NCI-H510A treated with DMSO at 0.1 percent for 48 hours (cell line): ENCODE measurements at places on chromosomes 7 and 10.

- DNase-seq: no peak
Observed at GRCh38 chr10:35184527-35185171, 58.0 kb downstream of the CREM start.

GRCh38 chr7:12796397-12797127 is 109.1 kb downstream of the ARL4A start:
- no peak for DNase-seq

- no peak for DNase-seq
Observed at GRCh38 chr7:92934096-92934495, 97.7 kb upstream of the CDK6 start.

GRCh38 chr10:124917428-124918190 is 24.3 kb upstream of the ZRANB1 start:
- DNase-seq: peak; percentile 53

DNA sequence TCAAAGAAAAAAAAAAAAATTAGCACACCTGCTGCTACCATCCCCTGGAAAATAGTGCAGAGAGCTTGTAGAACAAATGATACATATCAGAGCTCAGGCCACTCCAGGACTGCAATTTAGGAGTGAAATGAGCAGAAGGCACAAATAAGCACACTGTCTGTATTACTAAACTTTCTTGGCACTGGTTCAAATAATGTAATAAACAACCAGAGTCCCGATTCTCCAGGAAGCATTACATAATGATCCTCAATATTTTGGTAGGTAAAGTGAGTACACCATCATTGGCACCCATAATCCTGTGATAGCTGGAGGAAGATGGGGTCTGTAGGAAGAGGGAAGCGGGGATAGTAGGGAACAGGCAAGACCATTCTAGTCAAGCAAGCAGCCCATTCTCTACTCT is 74.3 kb downstream of the SVOPL start:
- peak; percentile 3 for DNase-seq

- no peak for DNase-seq
Observed at GRCh38 chr7:50714857-50715256, 67.8 kb downstream of the GRB10 start.

- DNase-seq: no peak
Observed at GRCh38 chr7:91247500-91247899, 16.7 kb upstream of the FZD1 start.

GRCh38 chr7:94630855-94631254 is 25.1 kb downstream of the SGCE start:
- no peak for DNase-seq

DNA sequence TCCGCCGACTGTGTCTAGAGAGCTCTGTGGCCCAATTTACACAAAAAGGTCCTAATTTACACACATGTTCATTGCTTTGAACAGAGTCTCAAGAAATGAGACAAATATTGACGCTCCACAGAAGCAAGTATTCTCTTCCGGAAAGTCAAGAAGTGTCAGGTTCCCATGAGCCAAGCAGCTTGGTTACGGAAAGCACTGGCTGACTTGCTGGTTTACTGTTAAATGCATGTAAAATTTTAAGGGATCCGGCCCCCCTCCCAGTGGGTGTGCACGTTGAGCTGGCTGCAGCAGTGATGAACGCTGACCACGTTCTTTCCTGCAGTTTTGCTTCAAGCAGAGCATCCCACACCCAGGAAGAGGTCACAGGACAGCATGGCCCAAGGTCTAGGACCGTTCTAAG is 76.8 kb downstream of the DIP2C start:
- DNase-seq: no peak

DNA sequence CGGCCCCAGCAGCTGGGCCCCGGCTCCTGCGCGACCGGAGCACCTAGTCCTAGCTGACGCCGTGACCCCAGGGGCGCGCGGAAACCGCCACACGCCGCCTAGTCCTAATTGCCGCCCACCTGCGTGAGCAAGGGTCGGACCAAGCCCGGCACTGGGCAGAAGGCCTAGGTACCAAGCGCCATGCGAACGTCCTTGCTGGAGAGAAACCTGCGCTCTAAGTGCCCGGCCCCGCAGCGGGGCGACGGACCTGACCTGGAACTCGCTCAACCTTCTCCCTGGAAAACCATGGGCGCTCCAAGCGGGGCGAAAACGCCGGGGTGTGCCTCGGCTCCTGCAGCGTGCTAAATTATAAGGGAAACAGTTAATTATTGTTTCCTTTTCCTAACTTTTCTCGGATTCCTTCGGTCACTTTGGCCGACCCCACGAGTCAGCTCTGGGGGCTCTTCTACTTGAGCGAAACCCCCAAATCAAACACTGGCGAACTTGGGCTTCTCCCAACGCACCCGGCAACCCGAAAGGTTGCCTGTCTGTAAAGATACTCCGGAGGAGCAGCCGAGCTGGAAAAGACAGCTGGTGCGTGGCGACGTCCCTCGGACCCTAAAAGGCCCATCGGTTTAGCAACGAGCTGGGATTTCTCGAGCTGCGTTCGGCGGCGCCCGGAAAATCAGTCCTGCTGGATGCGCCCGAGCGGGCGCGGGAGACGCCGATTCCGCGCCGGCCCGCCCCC is 5.3 kb upstream of the EBF3 start:
- DNase-seq: no peak

DNA sequence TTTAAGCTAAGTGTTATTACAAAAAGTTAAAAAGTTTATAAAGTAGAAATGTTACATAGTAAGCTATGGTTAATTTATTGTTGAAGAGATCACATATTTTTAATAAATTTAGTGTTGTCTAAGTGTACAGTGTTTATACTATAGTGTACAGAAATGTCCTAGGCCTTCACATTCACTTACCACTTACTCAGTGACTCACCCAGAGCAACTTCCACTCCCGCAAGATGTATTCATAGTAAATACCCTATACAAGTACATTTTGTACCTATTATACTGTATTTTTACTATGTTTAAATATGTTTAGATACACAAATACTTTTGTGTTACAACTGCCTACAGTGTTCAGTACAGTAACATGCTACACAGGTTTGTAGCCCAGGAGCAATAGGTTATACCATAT is 69.2 kb downstream of the DNAJC1 start:
- DNase-seq: no peak

DNA sequence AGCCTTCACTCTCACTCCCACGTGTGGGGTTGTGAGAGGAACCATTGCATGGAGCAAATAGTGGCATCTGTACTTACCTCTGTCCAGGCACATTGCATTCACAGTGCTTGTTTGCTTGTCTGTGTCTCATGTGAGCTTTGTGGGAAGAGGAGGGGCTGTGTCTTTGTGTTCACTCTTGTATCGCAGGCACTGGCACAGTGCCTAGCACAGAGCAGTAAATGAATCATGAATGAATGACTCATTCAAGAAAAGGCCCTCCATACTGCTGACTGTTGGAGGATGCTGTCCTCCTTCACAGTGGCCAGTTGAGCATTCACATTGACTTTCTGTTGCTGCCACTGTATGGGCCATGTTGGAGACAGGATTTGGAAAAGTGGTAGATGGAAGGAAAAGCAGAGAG is 125.3 kb downstream of the SORCS3 start:
- no peak for DNase-seq

DNA sequence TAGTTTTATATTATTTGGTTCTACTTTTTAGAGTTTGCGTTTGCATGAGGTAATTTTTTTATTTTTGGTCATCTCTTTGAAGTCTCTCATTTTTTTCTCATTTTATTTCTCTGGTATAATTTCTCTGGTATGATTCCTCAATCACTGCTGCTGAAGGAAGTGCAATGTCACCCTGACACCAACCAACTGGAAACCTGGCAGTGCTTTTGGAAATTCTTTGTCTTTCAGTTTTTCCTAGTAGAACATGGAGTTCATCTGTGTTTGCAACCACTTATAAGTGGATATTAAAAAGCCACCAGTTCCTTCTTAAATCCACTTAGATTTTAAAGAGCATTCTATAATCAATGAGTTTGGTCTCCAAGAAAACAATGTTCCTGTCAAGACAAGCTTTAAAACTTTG is 291.8 kb downstream of the PRKG1 start:
- DNase-seq: no peak

DNA sequence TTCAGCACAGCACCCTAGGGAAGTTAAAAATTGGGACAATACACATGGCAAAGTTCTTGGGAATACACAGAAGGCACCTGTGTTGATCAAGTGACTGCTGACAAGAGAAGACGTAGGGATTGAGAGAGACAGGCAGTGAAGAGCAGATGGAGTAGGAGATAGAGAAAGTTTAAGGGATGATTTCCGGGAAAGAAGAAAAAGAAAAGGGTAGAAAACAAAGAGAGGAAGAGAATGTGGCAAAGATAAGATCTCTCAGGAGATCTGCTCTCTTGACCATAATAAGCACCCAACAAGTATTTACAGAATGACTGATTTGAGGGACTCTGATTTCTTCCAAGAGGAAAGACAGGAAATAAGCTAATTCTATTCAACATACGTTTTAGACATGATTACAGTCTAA is 15.1 kb upstream of the RALA start:
- no peak for DNase-seq

- DNase-seq: no peak
Observed at GRCh38 chr10:106399112-106399511, 765.4 kb downstream of the SORCS1 start.

DNA sequence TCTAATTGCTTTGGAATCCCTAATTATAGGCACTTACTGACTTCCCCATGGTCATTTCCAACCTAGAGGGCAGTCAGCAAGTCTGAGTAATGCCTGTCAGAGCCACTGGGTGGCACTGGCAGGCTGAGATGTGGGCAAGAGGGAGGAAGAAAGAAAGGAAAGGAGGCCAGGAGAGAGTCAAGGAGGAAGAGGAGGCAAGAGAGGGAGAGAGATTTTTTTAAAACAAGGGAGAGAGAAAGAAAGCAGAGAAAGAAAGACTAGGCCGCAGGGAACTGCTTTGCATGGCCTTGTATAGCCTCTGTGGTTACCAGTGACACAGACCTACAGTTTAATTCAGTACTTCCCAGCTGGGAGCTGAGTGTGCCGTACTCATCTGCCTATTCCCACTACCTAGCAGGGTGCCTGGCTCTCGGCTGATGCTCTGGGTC is 210.4 kb upstream of the ADO start:
- DNase-seq: peak; percentile 22

- DNase-seq: no peak
Observed at GRCh38 chr10:49612513-49613164, 1.2 kb upstream of the CHAT start.

DNA sequence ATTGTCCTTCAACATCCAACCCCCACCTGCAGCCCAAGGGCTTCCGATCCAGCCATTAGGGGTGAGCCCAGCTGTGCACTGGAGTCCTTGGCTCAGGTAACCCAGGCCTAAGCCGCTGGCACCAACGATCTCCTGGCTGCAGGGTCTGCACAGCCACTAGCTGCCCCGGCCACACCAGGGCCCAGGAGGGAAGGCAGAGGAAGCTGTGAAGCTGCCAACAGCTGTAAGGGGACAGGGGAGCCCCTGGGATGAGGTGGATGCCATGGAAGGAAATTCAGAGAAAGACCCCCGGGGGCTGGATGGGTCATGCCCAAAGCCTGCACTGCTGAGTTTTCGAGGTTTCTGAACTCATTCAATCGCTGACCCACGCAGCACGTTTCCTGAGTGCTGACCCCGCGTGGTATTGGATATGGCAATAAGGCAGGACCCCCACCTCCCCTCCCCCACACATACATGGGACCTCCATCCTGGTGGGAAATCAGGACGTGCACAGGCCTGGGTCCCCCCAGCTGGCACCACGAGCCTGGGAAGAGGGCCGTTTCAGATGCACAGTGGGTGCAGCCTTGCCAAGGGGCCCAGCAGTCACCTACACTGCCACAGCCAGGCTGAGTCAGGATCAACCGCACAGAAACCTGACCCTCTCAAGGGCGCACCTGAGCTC is 170.3 kb downstream of the DIP2C start:
- DNase-seq: no peak

DNA sequence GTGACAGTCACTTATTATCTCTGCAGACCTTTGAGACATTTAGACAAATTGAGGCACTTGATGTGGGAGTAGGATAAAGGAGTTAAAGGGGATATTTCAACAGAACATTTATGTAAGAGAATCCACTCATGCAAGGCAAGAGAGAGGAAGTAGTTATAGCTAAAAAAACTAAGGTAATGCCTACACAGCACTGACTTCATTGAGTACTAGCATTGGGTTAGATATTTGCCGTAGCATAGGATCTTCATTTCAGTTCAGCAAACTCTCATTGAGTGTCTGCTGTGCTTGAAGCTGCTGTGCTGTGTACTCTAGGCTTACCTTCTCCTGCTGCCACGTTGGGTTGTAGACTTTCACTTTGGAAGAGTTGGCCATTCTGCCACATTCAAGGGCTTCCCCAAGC is 10.5 kb upstream of the ENTPD1 start:
- DNase-seq: no peak

DNA sequence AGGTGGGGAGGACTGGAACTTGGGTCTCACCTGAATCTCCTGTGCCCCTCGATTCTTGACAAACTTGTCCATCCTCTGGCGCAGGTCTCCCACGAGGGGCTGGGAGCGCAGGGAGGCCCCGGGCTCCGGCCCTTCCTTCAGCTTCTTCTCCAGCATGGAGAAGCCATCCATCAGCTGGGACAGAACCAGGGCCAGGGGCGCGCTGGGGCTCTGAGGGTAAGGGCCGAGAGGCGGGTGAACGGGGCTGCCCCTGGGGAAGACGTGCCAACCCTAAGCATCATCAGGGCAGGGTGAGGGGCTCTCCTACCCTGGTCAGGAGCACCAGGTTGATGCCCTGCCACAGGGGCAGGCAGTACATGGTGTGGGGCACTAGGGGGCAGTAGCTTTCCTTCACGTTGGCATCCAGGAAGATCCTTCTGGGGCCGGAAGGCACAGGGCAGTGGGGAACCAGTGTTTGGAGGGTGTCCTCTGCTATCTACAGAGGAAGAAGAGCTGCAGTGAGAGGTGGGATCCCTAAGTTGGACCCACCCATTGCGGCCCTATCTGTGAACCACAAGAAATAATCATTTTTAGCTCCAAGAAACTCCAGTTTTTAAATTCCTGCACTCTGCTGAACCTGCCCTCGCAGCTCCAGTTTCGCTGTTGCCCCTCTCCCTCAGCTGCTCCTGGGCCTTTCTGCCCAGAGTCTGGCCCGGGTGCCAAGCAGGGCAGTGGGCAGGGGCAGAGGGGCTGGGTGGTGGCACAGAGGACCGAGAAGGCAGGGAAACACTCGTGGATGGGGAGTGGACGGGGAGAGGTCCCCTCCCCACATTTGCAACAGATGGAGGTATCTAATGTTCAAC is 10.8 kb upstream of the PYROXD2 start:
- DNase-seq: peak; percentile 61

GRCh38 chr10:16867990-16868389 is 50.8 kb upstream of the RSU1 start:
- DNase-seq: no peak

DNA sequence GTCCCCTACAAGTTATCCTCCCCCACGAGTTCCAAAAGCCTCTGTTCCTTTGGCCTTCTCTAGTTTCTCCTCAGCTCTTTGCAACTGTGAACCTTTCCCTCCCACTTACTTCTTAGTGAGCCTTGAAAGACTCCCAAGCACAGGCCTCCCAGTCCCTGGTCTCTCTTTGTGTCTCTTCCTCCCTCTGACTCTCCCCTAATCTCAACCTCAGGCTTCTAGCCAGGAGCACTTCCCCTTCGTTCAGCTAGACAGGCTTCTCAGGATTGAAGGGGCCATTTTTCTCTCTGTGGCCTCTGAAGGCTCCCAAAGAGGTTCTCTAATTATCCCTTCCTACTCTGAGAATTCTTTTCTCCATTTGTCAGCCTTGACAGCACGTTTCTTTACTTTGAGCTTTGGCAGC is 50.2 kb upstream of the PHYHIPL start:
- no peak for DNase-seq

- DNase-seq: no peak
Observed at GRCh38 chr10:6396652-6397051, 183.4 kb downstream of the PRKCQ start.
